ENCODE measurements at places on chromosomes 4 and X.
A peak's percentile ranks its signal among the peaks of the same experiment; 100 is the strongest.

DNA sequence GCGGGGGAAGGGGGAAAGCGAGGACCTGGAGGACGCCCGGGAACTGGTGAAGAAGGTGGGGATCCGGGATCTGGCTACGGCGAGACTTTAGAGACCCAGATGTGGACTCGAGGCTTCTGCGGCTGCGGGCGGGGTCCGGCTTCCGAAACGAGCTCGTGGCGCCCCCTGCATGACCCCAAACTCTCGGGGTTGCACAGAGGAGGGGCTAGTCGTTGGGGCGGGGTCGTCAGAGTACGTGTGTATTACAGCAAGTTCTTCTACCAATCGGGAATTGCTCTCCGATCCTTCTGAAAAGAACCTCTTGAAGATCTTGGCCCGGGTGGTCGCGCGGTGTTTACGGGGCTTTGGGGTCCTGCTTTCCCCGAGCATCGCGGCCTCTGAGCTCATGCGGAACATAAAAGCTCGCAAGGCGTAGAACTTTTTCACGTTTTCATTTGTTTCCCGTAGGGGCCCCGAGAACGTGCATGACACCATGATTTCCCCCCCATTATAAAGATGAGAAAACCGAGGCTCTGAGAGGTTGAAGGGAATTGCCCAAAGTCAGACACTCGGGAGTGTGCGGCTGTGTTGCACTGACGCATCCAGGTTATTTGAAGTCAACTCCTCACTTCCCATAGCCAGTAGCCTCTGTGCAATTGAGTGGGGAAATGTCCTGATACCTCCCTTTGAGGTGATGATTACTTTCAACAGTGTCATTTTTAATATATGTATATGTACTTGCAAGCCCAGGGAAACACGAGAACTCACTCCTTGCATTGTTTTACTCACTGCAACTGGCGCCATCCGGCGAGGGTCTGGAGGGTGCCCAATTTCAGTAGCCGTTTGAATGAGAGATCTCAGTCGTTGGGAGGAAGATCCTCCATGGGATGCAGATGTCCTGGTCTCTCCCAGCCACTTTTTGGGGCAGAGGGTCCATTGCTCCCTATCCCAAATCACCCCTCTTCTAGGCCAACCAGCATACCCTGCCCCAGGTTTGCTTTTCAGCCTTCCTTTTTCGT is at the start of gene BEND4:
BEND4 (minus strand) TSS at position 149 of the 998 bp plus-strand sequence. CDS start 512 bp downstream, outside the sequence.
- no peaks in the 10 kb centered on the region for H3K4me1 ChIP-seq
- H3K36me3 ChIP-seq, result no peaks in the 10 kb centered on the region
- no peak within 1 kb of the TSS for H3K27ac ChIP-seq
- DNase-seq, result no peak
- peaks cover 65% of the 10 kb centered on the region for H3K27me3 ChIP-seq

GRCh38 chr4:174389439-174389838 is 105.7 kb downstream of the CEP44 start:
- peaks cover 17% of the 10 kb centered on the region for H3K4me1 ChIP-seq
- no peak overlapping the region for H3K4me3 ChIP-seq
- H3K27ac ChIP-seq, result no peak overlapping the region
- H3K36me3 ChIP-seq, result no peaks in the 10 kb centered on the region
- no peaks in the 10 kb centered on the region for H3K27me3 ChIP-seq

DNA sequence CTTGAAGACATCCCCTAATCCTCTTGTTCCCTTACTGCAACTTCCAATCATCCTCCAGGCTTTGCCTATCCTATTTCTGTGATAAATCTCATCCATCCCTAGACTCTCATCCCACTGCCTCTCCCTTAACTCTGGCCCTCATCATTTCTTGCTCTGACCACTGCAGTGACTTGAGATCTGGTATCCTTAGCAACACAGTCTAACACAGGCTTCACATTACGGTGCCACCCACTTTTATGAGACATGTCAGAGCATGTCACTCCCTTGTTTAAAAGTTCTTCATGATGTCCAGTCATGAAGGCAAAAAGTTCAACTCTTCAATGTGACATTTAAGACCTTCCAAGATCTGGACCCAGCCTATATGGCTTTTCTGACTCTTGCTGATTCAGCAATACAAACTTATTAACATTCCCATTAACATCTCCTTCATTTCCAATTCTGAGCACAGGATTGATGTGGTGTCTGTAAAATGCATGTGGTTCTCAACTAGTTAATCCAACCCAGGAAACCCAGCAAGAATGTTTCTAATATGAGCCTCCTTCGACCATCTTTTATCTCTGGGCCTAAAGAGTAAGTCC is 64.0 kb downstream of the OR13H1 start:
- H3K36me3 ChIP-seq, result no peaks in the 10 kb centered on the region
- no peak overlapping the region for H3K4me3 ChIP-seq
- H3K4me1 ChIP-seq, result no peaks in the 10 kb centered on the region
- H3K27ac ChIP-seq, result no peak overlapping the region
- no peak for DNase-seq

- DNase-seq, result peak; percentile 55
- no peak overlapping the region for H3K27ac ChIP-seq
- no peaks in the 10 kb centered on the region for H3K4me1 ChIP-seq
- no peaks in the 10 kb centered on the region for H3K36me3 ChIP-seq
These were observed 26.0 kb downstream of the AMTN start for GRCh38 chr4:70544279-70544868.

- H3K4me3 ChIP-seq, result no peak overlapping the region
- no peak overlapping the region for H3K27ac ChIP-seq
- no peaks in the 10 kb centered on the region for H3K27me3 ChIP-seq
- H3K36me3 ChIP-seq, result no peaks in the 10 kb centered on the region
- peaks cover 7% of the 10 kb centered on the region for H3K4me1 ChIP-seq
These were observed 82.5 kb downstream of the PPEF1 start for GRCh38 chrX:18789916-18790315.

DNA sequence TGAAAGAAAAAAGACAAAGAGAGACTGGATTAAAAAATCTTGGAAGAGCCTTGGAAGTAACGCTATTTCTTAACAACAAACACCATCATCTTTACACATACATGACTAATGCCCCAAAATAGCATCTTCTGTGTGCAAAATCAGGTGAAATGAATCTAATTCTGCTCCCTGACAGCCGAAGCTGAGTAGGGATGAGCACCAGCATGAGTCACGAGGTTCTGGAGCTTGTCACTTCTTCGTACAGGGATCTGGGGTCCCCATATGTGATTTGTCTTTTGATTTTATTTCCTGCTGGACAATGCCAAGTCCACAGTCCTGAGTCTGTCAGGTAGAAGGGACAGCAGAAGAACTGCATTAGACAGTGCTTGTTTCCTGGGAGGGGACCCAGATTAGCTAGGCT is 55.9 kb downstream of the OSTC start:
- no peak overlapping the region for H3K27ac ChIP-seq
- no peaks in the 10 kb centered on the region for H3K36me3 ChIP-seq
- no peak for DNase-seq
- peaks cover 13% of the 10 kb centered on the region for H3K27me3 ChIP-seq
- no peak overlapping the region for H3K4me3 ChIP-seq

GRCh38 chrX:87064502-87064901 is 453.1 kb upstream of the KLHL4 start:
- H3K4me3 ChIP-seq, result no peak overlapping the region
- no peaks in the 10 kb centered on the region for H3K27me3 ChIP-seq
- no peaks in the 10 kb centered on the region for H3K4me1 ChIP-seq
- no peak overlapping the region for H3K27ac ChIP-seq
- DNase-seq, result no peak

- H3K4me3 ChIP-seq, result no peak overlapping the region
- no peaks in the 10 kb centered on the region for H3K4me1 ChIP-seq
- no peaks in the 10 kb centered on the region for H3K36me3 ChIP-seq
These were observed 758.6 kb downstream of the PDHA2 start for GRCh38 chr4:96598465-96598864.

- H3K27ac ChIP-seq, result no peak overlapping the region
- no peaks in the 10 kb centered on the region for H3K36me3 ChIP-seq
- DNase-seq, result no peak
- no peak overlapping the region for H3K4me3 ChIP-seq
- peaks cover 5% of the 10 kb centered on the region for H3K4me1 ChIP-seq
These were observed 18.1 kb downstream of the FNIP2 start for GRCh38 chr4:158786955-158787354.

- H3K4me1 ChIP-seq, result peaks cover 14% of the 10 kb centered on the region
- no peak for DNase-seq
- H3K36me3 ChIP-seq, result no peaks in the 10 kb centered on the region
- no peak overlapping the region for H3K4me3 ChIP-seq
- no peak overlapping the region for H3K27ac ChIP-seq
- H3K27me3 ChIP-seq, result no peaks in the 10 kb centered on the region
These were observed 11.2 kb downstream of the NEK1 start for GRCh38 chr4:169601016-169601771.

GRCh38 chr4:111701102-111701501 is 444.2 kb upstream of the FAM241A start:
- no peak for DNase-seq
- no peak overlapping the region for H3K4me3 ChIP-seq
- H3K27ac ChIP-seq, result no peak overlapping the region
- H3K36me3 ChIP-seq, result no peaks in the 10 kb centered on the region

DNA sequence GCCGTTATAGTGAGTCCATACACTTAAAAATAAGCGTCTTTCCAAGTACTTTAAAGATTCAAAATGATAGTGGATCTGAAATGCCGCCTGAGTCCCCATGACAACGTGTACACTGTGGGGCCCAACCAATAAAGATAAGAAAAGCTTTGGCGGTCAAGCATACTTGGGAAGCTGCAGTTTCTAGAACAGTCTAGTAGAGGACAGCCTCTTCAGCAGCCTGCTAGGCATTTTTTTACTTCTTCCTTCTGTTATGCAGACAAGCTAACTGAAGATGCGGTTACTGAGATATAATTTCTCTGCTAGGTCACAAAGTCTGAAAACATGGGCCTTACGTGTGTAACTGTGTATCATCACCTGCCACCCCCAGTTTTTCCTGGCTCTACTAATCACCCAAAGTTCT is 402 bp upstream of the UPRT start:
- H3K4me3 ChIP-seq, result peak overlapping the region; percentile 87
- H3K27ac ChIP-seq, result no peak overlapping the region
- no peaks in the 10 kb centered on the region for H3K36me3 ChIP-seq
- peaks cover 7% of the 10 kb centered on the region for H3K4me1 ChIP-seq

DNA sequence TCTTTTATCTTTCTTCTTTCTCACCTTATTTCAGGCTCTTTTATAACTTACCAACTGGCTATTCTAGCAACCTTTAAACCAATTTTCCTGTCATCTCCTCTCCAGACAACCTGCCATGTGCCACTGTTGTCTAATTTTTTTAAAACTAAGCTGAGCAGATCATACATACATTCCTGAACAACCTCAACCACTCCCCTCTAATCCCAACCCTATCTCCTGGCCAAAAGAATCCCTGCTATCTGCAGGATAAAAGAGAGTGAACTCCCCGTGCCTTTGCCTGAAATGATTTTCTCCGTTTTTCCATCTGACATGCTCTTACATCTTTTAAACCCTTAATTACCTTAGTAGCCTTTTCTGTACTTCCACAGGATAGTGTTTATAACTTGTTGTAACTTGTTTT is 35.5 kb downstream of the DCUN1D4 start:
- H3K4me1 ChIP-seq, result no peaks in the 10 kb centered on the region
- peaks cover 65% of the 10 kb centered on the region for H3K36me3 ChIP-seq
- H3K27me3 ChIP-seq, result no peaks in the 10 kb centered on the region
- no peak overlapping the region for H3K27ac ChIP-seq
- no peak overlapping the region for H3K4me3 ChIP-seq
- no peak for DNase-seq

DNA sequence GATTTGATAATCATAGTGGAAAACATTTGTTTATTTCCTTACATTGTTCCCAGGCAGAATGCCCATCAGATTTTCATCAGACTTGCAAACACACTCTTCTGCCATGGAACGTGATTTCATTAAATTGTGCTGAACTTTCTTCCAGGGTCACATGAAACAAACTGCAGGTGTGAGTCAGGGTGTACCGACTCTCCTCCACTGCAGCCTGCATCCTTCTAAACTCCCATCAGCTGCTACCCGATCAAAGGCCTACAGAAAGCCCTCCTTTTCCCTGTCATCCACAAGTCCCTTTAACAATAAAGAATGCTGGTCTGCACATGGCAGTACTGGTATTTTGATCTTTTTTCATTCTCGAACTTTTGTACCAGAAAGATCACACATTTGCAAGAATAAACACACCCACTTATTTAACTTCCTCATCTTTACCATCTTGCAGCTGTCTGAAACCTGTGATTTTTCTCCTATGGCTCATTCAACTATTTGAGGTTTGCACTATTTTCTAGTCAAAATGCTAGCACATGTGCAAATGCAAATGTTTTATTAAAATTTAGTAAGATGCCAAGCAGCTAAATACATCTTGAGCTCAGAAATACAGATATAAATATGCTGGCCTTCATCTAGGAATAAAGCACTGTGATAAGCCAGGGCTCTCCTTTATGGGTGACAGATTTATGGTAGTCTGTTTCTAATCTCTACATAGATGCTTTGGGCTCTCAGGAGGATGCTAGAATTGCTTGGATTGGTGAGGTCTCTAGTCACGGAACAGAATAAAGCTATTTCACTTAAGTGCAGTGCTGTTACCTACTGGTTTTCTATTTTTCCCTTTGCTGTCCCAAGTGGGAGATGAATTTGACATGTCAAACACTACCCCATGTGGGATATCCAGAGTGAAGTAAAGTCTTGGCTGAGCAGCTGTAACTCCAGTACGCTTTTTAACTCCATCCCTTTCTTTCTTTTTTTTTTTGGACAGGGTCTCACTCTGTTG is 25.8 kb upstream of the ARHGAP24 start:
- no peak for DNase-seq
- H3K4me3 ChIP-seq, result no peak overlapping the region
- H3K27me3 ChIP-seq, result no peaks in the 10 kb centered on the region
- H3K27ac ChIP-seq, result no peak overlapping the region
- H3K36me3 ChIP-seq, result no peaks in the 10 kb centered on the region

DNA sequence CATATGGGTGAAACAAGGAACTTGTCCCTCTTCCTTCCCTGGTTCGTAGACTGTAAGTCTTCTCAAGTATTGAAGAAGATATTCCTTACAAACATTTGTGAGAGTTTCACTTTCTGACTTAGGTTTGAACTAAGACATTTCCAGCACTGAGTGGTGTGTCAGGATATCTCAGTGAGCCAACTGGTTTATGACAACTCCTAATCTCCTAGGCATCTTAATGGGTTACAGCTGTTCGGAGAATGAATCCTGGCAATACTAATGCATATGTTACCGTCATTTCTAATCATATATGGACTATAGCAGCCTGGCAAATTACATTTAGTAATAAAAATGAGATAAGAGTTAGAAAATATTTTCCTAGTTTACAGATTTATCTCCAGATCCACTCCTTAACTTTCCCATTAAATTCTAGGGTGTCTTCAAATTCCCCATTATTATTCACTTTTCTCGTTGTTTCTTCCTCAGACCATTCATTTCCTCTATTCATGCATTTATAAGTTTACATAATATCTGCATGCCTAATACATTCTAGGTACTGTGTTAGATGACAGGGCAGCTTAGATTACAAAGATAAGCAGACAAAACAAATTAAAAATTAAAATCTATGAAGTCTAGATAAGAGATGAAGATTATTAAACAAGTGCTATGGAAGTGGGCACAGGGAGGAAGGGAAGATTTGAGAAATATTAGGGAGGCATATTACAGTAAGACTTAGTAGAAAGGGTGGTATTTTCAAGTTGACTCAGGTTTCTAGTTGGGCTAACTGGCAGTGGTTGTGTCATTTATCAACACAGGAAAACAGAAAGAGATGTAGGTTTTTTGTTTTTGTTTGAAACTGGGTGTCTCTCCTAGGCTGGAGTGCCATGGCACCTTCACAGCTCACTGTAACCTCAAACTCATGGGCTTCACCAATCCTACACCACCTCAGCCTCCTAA is 173.9 kb downstream of the WDFY3 start:
- H3K4me1 ChIP-seq, result no peaks in the 10 kb centered on the region
- no peak overlapping the region for H3K27ac ChIP-seq
- H3K36me3 ChIP-seq, result peaks cover 3% of the 10 kb centered on the region
- no peak for DNase-seq

- no peaks in the 10 kb centered on the region for H3K36me3 ChIP-seq
- H3K27me3 ChIP-seq, result no peaks in the 10 kb centered on the region
- no peak overlapping the region for H3K27ac ChIP-seq
- DNase-seq, result no peak
These were observed 1023.0 kb upstream of the GRID2 start for GRCh38 chr4:91280551-91281290.
